ENCODE measurements at places on chromosomes 1 and 21.

- no peak for DNase-seq
Measured at GRCh38 chr1:175129997-175130648, 62.5 kb downstream of the KIAA0040 start.

DNA sequence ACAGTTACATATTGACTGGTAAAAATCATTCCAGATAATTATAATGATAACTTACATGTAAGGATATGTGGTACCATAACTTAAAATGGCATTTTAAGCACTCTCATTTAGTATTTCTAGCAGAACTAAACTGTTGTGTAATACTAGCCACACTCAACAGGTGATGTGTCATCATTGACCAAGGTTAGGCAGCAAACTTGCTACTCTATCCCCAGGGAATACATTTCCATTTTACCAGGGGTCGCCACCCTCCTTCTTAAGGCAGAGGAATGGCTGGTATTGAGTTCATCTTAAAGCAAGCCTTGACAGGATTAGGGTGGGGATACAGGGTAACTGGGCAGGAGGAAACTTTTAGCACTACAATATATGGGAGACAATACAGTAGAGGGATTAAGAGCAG, 259.8 kb upstream of the CAMK1G start:
- DNase-seq = no peak

GRCh38 chr1:219639876-219640577, 27.1 kb upstream of the ZC3H11B start:
- DNase-seq = no peak

DNA sequence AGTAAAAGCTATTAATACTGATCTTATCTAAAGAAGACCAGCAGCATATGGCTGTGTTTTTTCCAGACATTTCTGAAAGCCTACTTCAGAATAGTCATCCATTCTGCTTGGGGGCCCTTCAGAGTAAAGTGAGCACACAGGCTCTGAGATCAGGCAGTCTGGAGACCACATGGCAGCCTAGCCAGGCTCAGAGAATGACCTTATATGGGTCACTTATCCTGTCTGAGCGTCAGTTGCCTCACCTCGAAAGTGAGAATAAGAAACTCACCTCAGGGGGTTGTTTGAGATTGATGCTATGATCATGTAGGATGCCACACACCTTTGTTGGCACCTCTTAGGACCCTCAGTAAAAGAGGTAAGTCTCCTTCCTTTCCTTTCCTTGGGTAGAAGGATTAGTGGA, 270.4 kb downstream of the GRIK1 start:
- DNase-seq = no peak

GRCh38 chr1:68051475-68051874, 1.0 kb upstream of the DIRAS3 start:
- DNase-seq = no peak

- no peak for DNase-seq
Measured at GRCh38 chr1:184860985-184861754, 106.5 kb upstream of the EDEM3 start.

DNA sequence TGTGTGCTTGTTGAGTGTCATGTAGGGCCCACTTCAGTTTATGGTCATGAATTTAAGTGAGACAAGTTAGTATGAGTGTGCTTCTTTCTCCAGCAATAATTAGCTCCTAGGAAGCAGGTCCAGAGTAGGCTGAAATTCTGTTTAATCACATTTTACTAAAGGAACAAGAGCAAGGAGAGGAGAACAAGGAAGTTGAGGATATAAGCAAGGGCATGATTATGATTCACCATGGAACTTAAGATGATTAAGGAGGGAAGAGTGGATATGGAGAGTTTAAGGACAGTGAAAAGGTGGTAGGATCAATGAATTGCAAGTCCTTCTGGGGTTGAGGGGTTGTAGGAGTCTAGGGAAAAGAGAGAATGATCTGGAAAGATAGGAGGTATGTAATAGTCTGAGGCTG, 3.1 kb upstream of the DIPK1A start:
- no peak for DNase-seq

DNA sequence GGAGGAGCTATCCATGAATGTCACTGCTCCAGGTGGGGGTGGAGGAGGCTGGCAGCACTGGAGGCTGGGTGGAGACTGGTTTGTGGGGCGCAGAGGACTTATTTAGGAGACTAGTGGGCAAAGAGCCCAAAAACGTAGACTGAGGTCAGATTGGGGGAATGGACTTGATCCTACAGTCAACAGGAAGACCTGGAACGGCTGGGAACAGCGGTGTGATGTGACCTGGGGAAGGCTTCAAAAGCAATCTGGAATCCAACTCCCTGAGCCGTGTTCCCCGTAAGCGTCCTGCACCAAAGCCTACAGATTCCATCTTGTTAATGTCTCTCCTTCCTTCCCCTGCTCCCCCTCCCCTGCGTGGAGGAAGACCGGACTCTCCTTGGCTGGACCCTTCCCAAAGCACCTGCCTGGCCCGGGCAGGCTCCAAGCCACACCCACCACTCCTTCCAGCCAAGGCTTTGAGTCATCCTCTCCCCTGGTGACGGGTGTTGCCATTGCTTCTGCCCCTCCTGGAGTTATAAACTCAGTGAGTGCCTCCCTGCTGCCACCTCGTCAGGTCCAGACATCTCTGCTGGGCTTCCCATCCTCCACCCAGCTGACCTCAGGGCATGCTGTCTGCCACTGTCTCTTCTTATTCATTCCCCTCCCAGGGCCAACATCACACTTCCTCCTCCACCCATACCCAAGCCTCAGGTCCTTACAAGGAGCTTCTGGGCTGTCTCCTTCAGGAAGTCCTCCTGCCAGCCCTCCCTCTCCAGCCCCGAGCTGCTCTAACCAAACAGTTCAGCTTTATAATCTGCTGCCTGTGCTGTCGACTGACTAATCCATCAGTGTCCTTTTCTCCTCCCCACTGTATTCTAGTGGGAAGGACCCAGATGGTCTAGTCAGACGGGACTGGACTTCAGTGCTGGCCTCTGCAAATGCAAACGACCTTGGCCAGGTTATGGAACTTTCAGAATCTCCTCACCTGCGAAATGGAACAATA, 1.6 kb upstream of the CLSTN1 start:
- DNase-seq = no peak

DNA sequence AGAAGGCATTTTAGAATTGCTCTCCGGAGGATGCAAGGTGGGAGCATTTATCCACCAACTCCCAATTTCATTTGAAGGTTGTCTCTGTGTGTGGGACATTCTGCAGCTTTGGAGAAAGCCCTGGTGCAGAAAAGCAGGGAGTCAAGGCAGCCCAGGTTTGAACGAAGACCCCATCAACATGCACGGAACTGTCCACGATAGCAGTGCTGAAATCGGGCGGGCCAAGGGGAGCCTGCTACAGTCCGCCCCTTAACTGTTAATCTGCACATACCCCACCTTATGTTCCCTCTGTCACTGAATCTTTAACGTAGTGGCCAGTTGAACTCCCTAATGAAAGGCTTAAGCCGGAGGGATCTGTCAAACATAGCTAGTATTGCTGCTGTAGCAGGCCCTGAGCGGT, 68.8 kb upstream of the C1orf174 start:
- DNase-seq = no peak

DNA sequence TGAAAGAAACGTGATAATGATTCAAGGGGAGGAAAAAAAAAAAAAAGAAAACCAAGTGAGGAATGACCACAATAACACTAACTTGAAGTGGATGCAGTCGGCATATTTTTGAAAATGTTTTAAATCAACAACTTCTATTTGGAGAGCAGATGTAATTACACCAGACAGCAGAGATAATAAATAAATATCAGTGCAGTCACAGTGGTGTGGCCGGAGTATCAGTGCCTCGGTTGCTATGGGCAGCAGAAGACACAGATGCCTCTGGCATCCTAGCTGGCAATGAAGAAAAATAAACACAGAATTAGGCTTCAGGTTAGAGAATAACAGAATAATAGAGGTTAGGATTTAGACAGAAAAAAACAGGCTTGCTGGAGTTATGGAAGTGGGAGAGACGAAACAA, 888.3 kb downstream of the LTN1 start:
- no peak for DNase-seq

DNA sequence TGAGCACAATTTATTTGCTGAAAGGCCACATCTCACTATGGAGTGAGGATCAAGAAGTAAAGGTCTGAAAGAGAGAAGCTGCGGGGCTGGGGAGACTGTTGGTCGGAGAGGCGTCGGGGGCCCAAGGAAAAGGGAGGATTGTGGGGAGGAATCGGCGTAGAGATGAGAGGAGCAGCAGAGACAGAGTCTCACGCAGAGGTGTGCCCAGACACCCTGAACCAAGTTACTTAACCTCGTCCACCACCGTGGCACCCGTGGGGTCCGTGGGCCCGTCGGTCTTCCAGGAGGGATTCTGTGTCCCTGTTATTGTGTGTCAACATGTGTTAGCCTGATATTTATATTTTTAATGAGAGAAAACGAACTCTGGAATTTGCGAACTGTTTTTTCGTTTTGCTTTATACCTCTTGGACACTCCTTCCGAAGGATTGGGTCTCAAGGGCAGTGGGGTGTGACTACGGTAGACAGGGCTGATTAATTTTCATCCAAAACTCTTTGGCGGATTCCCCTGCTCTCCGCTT, 3.8 kb upstream of the NBPF1 start:
- no peak for DNase-seq

DNA sequence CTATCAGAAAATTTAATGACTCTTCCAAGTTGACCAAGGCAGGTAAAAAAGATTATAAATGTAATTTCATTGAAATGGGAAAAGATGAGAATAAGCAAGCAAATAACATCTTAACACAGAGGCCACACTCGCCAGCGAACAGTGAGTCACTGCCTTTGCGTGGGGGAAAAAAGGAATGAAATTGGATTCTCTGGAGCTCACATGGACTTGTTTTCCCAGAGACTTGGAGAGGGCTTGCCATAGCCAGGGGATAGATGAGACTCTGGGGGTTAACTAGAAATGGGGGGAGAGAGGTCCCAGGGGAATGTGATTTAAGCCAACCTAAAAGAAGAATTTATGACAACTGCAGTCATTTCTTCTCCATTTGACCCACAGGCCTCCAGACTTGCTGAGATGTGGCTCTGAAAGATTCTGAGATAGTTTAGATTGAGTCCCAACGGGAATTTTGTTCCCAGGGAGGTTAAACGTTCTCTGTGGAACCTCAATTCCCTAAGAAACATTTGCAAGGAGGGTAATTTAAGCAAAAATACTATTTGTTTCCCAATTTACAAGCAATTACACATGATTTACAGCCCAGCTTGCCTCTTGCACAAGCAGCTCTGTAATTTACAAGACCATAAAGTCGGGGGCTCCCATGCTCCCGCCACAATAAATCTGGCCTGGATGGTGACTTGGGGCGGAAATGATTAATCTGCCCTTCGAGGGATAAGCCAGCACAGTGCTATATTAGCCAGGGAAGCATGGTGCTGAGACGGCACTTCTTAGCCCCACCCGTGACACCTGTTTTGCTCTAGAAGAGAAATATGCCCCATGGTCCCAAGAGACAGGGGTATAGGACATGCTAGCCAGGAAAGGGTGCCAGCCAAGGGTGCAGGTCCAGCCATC, 68.8 kb downstream of the GRIK3 start:
- DNase-seq = no peak

GRCh38 chr1:232445361-232446106, 184.4 kb downstream of the SIPA1L2 start:
- no peak for DNase-seq

DNA sequence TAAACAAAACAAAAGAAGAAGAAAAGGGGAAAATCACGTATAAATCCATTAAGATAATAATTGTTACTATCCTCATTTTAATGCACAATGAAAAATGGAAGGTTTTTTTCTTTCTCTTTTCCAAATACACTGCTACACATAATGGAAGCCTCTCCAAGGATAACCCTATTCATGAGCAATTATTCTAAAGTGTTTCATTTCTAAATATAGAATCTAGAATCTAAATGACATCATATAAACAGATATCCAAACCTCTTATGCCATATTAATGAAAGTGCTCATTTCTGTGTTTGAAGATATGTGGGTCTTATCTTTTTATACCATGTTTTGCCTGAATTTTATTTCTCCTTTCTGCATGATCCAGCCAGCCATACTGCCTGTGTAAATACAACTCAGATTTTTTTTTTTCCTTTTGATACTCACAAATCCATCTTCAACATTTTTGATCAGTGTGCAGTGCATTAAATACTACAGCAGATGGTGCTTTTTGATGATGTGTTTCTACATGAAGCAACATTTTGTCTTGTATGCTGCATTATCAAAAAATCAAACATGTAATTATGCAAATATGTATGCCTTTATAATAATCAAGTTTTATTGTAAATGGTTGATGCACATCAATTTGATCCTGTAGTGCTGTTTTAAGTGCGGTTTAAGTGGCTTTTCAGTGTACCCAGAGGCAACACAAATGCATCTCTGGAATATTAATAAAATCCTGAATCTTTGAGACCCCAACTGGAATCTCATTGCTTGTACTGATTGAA, 625.6 kb upstream of the PTBP2 start:
- no peak for DNase-seq
